ENCODE measurements at places on chromosomes 11 and 22.

- DNase-seq: no peak
Measured at GRCh38 chr11:59429924-59430516, 3.8 kb upstream of the OR5A2 start.

GRCh38 chr11:125312391-125312790, 147.8 kb downstream of the PKNOX2 start:
- no peak for DNase-seq

DNA sequence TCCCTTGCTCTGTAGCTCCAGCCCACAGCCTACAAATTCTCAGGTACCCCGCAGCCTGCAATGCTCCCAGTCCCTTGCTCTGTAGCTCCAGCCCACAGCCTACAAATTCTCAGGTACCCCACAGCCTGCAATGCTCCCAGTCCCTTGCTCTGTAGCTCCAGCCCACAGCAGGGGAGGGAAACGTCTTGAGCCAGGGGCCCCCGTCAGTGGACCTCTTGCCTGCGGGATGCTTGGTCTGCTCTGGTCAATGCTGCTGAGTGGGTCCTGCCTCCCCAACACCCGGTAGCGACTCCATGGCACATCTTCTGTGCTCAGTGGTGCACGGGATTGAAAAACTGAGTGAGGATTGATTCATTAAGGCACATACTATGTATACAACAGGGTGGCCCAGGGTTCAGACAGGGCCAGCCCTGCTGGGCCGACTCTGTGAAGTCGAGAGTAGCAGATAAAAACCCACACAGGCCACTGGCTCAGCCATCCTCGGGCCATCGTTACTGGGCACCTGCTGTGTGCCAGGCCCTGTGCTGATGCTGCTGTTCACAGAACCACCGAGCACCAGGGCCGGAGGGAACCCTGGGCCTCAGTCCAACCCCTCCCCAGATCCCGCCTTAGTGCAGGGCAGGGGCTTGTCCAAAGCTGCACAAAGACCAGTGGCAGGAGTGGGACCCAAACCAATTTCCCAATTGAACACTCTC, 69.7 kb downstream of the MYO7A start:
- DNase-seq: no peak

- no peak for DNase-seq
Measured at GRCh38 chr11:19392847-19393518, 152.2 kb upstream of the E2F8 start.

GRCh38 chr11:121422675-121423074, 29.4 kb upstream of the SORL1 start:
- no peak for DNase-seq

GRCh38 chr11:113435190-113435968, 39.8 kb downstream of the DRD2 start:
- no peak for DNase-seq

- no peak for DNase-seq
Measured at GRCh38 chr22:32818446-32819115, 17.1 kb downstream of the TIMP3 start.

DNA sequence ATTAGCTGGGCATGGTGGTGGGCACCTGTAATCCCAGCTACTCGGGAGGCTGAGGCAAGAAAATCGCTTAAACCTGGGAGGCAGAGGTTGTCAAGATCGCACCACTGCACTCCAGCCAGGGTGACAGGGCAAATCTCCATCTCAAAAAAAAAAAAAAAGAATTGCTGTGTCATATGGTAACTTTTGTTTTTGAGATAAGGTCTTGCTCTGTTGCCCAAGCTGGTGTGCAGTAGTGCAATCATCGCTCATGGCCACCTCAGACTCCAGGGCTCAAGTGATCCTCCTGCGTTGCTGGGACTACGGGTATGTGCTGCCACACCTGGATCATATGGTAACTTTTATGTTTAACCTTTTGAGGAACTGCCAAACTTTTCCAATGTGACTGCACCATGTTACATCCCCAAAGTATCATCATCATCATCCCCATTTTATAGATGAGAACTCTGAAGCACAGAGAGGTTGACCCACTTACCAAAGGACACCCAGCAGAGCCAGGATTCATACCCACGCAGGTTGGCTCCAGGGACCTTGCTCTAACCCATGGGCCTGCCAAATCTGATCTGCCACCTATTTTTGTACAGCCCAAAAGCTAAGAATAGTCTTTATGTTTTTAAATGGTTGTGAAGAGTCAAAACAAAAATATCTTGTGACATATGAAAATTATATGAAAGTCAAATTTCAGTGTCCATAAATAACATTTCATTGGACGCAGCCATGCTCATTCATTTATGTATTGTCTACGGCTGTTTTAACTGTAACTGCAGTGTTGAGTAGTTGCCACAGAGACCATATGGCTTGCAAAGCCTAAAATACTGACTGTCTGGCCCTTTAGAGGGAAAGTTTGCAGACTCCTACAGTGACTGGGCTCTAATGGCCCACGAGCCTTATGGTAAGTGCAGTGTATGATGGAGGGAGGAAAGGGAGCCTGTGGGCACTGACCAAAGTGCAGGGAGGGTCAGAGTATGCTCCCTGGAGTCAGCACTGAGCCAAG, 45.3 kb downstream of the GDPD5 start:
- DNase-seq: no peak

DNA sequence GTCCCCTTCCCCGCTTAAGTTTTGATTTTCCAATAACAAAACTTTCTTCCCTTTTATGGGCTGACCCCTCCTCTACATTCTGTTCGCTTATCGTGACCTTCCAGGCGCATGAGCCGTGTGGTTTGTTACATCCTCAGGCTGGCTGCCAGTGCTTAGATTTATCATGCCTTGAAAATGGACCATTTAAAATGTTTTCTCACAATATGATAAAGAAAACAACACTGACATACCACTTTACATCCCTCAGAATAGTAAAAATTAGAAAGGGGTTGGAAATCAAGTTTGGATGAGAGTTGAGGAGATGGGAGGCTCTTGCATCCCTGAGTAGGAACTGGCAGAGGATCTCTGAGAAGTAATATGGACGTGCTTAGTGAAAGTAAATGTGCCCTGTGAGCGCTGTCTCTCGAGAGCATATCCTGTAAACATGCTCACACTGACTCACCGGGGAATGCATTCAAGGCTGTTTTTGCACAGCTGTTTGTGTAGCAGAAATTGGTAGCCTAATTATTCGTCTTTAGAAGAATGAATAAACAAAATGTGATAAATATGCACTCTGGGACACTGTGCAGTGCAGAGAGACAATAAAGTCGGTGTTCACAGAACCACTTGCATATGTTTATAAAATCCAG, 17.1 kb upstream of the TOLLIP start:
- no peak for DNase-seq

GRCh38 chr11:56214537-56214936, 19.5 kb downstream of the OR5T2 start:
- no peak for DNase-seq
